ENCODE measurements at places on chromosomes 16 and 17.

DNA sequence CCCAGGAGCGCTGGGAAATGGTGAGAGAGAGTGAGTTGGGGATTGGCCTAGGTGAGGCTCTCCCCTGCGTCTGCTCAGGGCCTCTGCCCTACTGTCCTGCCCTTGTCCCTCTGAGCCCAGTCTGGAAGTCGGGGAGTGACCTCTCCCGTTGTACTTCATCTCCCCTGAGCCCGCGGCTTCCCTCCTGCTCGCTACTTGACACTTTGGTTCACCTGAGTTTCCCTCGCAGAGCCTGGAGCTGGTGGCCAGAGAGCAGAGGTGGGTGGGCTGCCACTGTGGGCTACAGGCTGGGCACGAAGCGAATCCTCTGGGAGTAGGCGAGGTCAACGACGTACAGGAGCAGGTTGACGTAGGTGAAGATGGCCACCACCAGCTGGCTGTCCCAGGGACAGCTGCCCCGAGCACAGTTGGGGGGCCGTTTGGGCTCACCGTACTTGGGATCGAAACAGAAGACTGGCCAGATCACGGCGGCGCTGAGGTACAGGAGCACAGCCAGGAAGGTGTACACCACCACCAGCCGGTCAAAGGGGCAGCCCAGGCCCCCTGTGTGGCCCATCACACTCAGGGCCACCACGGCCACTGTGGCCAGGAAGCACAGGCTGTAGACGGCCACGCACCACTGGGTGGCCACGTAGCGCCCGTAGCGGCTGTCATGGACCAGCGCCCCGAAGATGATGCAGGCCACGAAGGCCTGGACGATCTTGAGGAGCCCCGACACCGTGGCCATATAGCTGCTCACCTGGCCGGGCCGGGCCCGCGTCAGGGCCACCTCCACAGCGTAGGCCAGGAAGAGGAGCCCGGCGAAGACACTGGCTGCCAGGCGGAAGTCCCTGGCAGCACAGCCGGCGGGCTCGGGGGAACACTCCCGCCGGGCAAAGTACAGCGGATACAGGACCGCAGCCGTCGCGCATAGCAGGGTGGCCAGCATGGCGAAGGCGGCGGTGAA is 3.7 kb upstream of the PYCR1 start:
- no peak for DNase-seq

GRCh38 chr16:70597135-70597835 is 49.1 kb upstream of the IL34 start:
- no peak for DNase-seq

DNA sequence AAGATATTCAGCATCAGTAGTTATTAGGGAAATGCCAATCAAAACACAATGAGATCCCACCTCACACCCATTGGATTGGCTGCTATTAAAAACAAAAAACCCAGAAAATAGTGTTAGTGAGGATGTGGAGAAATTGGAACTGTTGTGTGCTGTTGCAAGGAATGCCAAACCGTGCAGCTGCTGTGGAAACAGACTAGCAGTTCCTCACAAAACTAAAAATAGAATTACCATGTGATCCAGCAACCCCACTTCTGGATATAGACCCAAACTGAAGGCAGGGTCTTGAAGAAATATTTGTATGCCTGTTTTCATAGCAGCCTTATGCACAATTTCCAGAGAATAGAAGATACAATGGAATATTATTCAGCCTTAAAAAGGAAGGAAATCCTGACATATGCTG is 46.0 kb downstream of the FOXK2 start:
- DNase-seq: no peak

GRCh38 chr17:80008383-80008840 is 27.3 kb downstream of the TBC1D16 start:
- peak; percentile 78 for DNase-seq

- DNase-seq: no peak
These were observed 396.6 kb upstream of the DYNLRB2 start for GRCh38 chr16:80144191-80144590.

GRCh38 chr16:4611337-4612021 is 3.2 kb downstream of the UBALD1 start:
- DNase-seq: no peak

DNA sequence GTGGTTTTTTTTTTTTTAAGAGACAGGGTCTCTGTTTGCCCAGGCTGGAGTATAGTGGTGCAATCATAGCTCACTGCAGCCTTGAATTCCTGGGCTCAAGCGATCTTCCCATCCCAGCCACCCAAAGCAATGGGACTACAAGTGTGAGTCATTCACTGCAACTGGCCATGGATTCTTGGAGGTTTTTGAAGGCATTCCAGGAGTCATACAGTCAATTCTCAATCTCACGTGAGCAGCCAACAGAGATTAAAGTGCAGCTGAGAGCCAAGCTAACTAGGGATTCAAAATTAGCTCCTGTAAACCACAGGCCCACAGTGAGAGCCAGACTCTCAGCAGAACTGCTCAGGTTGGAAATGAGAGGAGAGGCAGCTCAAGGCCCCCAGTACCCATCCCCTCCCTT is 30.2 kb downstream of the XPO6 start:
- peak; percentile 87 for DNase-seq

- DNase-seq: no peak
These were observed 2.7 kb downstream of the TRPV2 start for GRCh38 chr17:16417896-16418684.

DNA sequence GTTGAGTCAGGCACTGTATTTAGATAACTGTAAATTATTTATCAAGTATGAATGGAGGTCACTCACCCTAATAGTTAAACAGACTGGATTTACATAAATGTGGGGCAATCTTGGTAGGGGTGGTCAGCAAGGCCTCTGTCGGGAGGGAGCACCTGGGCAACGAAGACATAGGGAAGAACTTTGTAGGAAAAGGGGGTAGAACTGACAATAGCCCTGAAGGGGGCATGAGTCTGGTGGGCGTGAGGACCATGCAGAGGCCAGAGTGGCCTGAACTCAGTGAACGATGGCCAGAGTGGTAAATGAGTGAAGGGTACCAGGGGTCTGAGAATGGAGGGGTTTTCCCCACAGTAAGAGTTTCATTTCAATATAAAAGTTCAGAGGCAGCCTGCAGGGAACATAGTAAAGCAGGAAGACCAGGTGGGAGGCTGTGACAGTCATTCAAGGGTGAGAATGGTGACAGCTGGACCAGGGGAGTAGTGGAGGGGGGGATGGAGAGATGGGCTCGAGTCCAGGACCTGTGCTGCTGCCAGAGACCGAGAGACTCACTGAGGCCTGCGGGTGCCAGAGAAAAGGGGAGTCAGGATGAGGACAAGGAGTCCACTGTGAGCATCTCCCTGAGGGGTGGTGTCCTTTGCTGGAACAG is 2.9 kb downstream of the C17orf67 start:
- no peak for DNase-seq

DNA sequence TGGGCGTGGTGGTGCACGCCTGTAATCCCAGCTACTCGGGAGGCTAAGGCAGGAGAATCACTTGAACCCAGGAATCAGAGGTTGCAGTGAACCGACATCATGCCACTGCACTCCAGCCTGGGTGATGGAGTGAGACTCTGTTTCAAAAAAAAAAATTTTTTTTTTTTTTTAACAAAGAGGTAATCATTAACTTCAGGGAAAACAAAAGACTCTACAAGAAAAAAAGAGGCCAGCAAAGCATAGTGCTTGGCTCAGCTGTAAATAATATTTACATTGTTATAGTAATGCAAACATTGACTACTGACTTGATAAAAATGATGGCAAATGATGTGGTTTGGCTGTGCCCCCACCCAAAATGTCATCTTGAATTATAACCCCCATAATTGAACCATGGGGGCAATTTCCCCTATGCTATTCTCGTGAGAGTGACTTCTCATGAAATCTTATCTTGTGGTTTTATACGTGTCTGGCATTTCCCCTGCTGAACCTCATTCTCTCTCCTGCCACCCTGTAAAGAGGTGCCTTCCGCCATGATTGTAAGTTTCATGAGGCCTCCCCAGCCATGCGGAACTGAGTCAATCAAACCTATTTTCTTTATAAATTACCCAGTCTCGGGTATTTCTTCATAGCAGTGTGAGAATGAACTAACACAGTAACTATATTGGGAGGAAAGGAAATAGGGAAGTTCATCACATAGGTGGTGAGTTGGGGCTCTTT is 12.7 kb upstream of the SSTR2 start:
- DNase-seq: no peak

- DNase-seq: peak; percentile 75
These were observed 1.5 kb downstream of the MXRA7 start for GRCh38 chr17:76709077-76709950.

DNA sequence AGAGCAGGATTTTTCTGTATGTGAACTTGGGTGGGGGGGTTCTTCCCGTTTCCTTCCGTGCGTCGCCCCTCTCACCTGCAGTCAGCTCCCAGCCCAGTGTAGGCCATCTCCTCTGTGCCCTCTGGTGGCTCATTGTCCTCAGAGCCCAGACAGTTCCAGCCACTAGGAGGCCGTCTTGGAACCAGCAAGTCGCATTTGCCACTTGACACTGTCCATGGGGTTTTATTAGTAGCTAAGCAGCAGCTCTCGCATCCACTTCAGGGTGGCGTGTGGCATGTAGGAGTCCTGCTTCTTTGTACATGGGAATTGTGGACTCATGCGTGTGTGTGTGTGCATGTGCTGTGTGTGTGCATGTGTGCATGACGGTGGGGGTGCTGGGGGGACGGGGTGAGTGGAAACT is 74.0 kb downstream of the SEC14L1 start:
- DNase-seq: peak; percentile 55

DNA sequence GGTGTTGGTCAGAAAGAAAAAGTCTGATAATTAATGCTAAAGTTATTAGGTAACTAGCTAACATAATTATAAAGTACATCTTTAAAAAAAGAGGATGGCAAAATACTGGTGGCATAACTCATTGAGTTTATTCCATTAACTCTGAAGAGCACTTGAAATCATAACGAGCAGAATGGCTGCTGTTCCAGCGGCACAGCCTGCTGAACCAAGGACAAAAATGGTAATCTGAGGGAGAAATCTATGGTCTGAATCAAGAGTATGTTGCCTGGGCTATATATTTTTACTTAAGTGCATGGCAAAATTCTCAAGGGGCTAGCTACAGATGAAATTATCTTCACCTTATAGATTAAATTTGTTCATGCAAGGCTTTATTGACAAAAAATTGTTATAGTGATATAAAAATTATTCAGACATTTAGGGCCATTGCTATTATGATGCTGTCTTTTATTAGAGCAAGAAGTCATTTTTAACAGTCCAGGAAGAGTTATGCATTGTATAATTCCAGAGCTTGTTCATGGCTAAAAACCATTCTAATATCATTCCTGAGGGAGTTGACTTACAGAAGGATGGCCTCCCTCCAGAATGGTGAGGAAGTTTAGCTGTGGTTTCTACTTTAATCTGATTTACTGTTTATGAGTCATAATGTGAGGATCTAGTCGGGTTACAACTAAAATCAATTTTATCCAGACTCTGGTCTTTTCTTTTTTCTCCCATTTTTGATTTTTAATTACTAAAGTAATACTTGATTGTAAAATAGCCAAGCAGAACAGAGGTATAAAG is 41.4 kb upstream of the ANKFN1 start:
- no peak for DNase-seq

GRCh38 chr16:79609861-79610260 is 9.3 kb upstream of the MAF start:
- DNase-seq: no peak

DNA sequence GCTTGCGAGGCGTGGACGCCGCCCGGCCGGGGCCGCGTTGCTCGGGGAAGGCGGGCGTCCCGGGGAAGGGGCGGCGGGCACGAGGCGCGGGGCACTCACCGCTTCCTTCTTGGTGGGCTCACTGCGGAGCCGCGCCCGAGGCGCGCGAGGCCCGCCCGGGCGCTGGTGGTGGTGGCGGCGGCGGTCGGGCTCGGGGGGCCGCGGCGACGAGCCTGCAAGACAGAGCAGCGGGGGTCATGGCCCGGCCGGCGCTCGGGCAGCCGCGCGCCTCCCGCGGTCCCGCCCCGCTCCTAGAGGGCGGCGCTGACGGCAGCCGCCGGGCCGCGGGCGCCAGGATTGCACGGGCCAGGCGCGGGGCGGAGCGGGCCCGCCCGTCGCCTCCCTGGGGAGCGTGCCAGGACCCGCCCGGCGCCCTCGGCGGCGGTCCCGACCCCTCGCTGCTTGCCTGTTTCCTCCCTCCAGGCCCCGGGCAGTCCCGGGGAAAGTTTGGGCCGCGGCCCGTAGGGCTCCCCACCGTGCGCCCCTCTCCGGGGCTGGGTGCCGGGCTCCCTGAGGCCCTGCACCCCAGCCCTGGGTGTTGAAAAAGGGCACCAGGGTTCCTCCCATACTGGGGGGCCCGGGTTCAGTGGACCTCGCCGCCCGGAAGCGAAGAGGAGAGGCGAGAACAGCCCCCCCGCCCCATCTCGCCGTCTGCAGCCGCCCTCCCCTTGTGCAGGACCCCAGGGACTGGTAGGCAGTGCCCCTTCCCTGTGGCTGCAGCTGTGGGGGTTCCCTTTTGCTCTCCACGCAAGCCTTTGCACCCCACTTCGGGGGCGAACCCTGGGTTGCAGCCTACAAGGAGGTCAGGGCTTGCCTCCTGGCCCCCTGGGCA is at the start of gene C16orf74:
Gene C16orf74, minus strand, starts transcription at position 270 of the 871 bp plus-strand sequence. CDS start 15,879 bp downstream, outside the sequence.
- DNase-seq: peak; percentile 68

GRCh38 chr17:51064061-51064735 is 56.5 kb downstream of the SPAG9 start:
- peak; percentile 49 for DNase-seq

DNA sequence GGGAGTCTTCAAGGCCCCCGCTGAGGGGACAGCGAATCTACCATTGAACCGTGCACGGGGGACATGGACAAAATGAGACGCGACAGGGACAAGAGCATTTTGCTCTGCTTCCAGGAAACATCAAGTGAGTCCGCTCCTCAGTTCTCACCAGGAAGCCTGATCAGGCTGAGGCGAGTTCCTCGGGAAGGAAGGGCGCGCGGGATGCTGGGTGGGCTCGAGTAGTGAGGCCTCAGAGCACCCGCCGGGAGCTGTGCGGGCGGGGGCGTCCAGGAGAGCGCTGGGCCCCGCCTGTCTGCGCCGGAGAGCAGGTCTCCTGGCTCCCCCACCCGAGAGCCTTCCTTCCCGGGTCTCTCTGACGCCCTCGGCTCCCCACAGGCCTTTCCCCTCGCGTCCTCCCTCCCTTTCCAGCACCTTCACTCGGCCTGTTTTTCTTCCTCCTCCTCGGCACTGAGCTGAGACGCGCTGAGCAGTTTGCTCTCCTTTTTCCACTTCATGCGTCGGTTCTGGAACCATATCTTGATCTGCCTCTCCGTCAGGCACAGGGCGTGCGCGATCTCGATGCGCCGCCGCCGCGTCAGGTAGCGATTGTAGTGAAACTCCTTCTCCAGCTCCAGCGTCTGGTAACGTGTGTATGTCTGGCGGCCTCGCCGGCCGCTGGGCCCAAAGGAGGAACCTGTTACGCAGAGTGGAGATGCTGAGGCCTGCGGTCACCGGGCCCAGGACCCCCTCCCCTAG is 2.6 kb upstream of the HOXB5 start:
- no peak for DNase-seq

- peak; percentile 83 for DNase-seq
These were observed 1.0 kb downstream of the VEZF1 start for GRCh38 chr17:57986841-57987580.

GRCh38 chr17:42312285-42313130 is 24.2 kb downstream of the STAT5A start:
- peak; percentile 90 for DNase-seq

Data from dermis blood vessel endothelial cell (primary cell).